ENCODE measurements at places on chromosomes 5 and 9.

- no peak for DNase-seq
These were observed 1249.5 kb upstream of the CDH18 start for GRCh38 chr5:21237461-21237860.

- DNase-seq = no peak
These were observed 78.5 kb downstream of the ZCCHC7 start for GRCh38 chr9:37198831-37199230.

- no peak for DNase-seq
These were observed 118.7 kb downstream of the GAS1 start for GRCh38 chr9:86828631-86829030.

- DNase-seq = no peak
These were observed 8.3 kb downstream of the BTF3 start for GRCh38 chr5:73506459-73506955.

- DNase-seq = no peak
These were observed 46.9 kb downstream of the AHRR start for GRCh38 chr5:368183-369084.

- DNase-seq = no peak
These were observed 5.0 kb downstream of the LAMC3 start for GRCh38 chr9:131013771-131014676.

DNA sequence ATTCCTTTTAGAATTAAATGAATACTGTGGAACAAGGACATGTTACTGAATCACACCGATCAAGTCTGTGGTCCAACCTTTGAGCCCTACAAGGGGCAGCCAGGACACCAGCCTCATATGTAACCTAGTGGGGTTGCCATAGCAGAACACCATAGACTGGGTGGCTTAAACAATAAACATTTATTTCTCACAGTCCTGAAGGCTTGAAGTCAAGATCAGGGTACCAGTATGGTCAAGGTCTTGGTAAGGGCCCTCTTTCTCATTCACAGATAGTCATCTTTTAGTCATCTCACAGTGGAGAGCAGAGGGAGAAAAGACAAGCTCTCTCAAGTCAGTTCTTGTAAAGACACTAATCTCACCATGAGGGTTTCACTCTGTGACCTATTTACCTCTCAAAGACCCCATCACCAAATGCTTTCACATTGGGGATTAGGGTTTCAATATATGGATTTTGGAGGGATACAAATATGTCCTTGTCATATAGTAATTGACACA is 422.5 kb downstream of the GADD45G start:
- DNase-seq = no peak

DNA sequence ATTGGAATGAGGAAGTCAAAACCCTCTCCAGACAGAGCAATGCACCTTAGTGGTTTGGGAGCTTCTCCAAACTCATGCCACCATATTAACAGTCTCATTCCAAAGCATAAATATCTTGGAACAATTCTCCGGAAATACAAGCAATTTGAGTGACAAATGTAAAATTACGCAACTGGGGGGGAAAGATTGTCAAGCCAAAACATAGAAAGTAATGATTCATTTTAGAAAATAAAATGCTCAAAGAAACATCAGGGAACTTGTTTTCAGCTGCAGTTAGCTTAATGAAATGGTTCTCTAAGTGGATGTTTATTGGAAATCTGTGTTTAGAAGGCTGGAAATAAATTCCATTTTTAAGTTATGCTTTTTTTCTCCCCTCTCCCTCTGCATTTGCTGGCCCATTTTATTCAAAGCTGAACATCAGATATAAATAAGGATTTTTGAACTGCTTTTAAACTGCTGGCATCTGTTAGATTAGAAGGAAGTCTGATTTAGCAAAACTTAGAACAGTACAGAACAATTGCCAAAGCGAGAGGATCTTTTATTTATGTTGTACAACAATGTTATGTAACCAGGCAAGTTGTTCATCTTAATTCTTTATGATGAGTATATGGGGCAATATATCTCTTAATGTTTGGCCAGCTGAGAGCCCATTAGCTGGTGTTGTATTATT is 551.9 kb downstream of the PRELID2 start:
- no peak for DNase-seq

DNA sequence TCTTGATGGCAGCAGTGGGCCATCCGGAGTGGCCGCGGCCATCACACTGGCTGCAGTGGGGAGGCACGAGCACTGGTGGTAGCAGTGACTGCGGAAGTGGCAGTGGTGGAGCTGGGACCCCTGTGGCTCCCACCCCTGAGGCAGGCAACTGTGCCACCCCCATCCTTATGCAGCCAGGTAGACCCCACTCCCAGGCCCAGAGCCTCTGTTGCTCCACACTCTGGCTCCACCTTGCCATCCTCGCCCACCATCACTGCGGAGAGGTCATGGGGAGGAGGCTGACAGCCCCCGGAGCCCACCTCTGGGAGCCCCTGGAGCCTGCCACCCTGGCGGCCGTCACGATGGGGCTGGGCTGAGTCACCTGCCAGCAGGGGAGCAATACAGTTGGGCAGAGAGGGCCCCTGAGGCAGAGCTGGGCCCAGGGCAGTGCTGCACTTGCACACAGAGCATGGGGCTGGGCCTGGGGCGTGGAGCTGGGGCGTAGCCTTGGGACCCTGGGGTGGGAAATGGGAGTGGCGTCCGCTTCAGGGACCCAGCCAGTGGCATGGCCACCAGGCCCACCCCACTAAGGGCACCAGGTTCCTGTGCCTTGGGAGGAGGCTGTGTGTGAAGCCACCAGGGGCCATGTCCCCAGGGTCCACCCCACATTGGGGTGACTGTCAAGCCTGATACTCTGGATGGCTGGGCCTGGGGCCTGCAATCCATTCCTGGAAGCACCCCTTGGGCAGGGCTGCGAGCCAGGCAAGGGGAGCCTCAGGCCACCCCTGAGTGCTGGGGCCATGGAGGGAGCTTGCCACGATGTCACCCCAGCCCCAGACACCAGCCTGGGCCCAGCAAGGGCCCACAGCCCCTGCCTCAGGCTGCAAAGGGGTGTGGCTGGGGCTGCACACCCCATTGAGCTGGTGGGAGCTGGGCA is 7.7 kb downstream of the AMBP start:
- DNase-seq = no peak

Data from T-helper 2 cell (primary cell).